ENCODE measurements at places on chromosomes 16 and 17. TPM values are rescaled to one million over a fixed set of nuclear protein-coding genes. Genes with fewer than 3 reads are reported as not detected.
A peak's percentile ranks its signal among the peaks of the same experiment; 100 is the strongest.

DNA sequence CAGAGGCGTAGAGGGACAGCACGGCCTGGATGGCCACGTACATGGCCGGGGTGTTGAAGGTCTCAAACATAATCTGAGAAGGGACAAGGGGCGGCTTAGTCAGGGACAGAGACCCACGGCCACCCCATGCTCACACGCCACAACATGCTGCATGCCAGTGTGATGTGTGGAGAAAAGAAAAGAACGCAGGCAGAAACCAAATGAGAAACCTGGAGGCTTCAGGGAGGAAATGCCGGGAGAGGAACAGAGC lies 1.1 kb downstream of the ACTG1 start:
- H3K27ac ChIP-seq, result peak overlapping the region; percentile 99
- no peak for DNase-seq
- H3K36me3 ChIP-seq, result peaks cover 16% of the 10 kb centered on the region
- H3K4me3 ChIP-seq, result peak overlapping the region; percentile 99
- H3K4me1 ChIP-seq, result peaks cover 47% of the 10 kb centered on the region
- peaks cover 5% of the 10 kb centered on the region for H3K27me3 ChIP-seq

GRCh38 chr17:17696882-17697633 lies 15.8 kb downstream of the RAI1 start:
- H3K4me1 ChIP-seq, result peaks cover 35% of the 10 kb centered on the region
- H3K27ac ChIP-seq, result peak overlapping the region; percentile 8
- no peak for DNase-seq
- no peaks in the 10 kb centered on the region for H3K27me3 ChIP-seq
- no peak overlapping the region for H3K4me3 ChIP-seq

DNA sequence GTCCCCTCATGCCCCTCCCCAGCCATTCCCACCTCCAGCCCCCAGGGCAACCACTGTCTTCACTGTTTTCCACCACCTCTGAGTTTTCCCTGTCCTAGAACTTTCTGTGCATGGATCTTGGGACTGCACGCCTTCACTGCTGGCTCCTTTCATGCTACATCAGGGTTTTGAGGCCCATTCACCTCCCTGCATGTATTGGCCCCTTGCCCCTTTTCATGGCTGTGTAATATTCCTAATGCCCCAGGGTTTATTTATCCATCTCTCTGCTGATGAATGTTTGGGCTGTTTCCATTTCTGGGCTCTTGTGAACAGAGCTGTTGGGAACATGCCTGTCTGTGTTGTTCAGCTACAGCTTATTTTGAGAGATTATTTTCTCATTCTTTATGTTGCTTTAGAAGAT lies 205.0 kb downstream of the RBFOX3 start:
- DNase-seq, result no peak

DNA sequence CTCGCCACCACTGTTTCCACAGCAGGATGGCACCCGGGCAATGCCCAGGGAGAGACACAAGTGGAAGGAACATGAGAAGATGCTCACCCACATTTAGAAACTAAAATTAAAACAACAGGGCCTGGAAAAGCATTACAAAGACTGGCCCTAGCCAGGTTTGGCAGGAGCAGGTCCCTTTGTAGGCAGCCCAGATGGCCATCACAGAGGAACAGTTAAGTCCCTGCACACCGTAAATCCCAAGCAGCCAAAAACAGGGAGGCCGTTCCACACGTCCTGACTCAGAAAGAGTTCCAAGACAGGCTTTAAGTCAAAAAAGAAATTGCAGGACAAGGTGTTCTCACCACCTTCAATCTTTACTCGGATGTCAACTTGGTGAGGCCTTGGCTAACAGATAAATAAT lies 127.1 kb downstream of the DYNLRB2 start:
- no peak overlapping the region for H3K4me3 ChIP-seq
- DNase-seq, result no peak
- no peak overlapping the region for H3K27ac ChIP-seq
- H3K36me3 ChIP-seq, result peaks cover 3% of the 10 kb centered on the region

DNA sequence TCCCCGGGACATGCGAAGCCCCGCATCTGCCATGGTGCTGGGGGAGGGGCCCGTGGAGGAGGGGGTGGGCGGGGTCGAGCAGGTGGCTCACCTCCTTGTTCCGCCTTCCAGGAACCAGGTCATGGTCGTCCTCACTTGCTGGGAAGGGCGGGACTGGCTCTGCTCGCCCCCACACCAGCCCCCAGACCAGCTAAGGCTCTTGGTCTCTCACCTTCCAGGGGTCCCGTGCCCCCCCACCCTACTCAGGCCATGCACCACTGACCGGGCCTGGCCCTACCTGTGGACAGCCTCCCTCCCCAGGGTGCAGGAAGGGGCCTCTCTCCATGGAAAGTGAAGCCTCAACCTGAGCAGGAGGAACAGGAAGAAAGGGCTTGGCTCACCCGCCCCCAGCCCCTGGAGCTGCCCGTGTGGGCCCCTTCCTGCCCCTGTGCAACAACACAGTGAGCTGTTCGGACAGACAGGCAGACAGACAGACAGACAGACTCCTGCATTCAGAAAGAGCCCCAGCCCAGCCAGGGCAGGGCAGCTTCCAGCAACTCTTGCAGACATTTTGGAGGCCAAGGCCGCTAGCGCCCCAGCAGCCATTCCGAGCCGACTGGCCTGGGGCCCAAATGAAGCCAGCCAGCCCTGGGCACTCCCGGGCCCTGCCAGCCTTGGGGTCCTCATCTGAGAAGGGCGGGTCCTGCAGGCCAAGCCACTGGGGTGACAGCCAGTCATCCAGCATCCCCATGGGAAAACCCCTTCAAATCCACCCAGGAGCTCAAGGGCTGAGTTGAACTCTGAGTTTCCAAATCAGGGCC lies 8.1 kb upstream of the KREMEN2 start:
- DNase-seq, result no peak
- H3K27ac ChIP-seq, result no peak overlapping the region
- peaks cover 2% of the 10 kb centered on the region for H3K4me1 ChIP-seq
- no peak overlapping the region for H3K4me3 ChIP-seq

DNA sequence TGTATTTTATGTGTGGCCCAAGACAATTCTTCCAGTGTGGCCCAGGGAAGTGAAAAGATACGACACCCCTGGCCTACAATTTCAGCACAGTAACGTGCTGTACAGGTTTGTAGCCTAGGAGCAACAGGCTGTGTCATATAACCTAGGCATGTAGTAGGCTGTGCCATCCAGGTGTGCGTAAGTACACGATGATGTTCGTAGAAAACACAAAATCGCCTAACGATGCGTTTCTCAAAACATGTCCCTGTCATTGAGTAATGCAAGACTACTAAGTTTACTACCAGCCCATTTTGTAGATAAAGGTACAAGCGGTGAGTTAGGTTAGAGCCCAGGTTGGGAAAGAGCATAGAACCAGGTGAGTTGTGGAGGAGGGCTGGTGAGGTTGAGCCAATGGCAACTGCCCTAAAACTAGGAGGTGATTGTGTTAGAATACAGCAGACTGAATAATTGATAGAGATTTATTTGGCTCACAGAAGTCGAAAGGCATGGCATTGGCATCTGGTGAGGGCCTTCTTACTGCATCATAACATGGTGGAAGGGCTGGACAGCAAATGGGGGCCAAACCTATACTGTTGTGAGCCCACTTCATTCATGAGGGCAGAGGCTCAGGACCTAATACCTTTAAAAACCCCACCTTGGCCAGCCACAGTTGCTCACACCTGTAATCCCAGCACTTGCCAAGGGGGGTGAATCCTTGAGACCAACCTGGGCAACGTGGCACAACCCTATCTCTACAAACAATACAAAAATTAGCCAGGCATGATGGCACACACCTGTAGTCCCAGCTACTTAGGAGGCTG lies 4.2 kb downstream of the EIF1 start:
- H3K4me3 ChIP-seq, result peak overlapping the region; percentile 87
- H3K36me3 ChIP-seq, result peaks cover 10% of the 10 kb centered on the region
- peaks cover 4% of the 10 kb centered on the region for H3K27me3 ChIP-seq
- DNase-seq, result no peak
- H3K27ac ChIP-seq, result peak overlapping the region; percentile 100
- peaks cover 39% of the 10 kb centered on the region for H3K4me1 ChIP-seq

The DNAJA2 gene
- total RNA-seq, result 73.8 TPM

The USP10 gene
- total RNA-seq, result 221 TPM

GRCh38 chr17:27965224-27965623 lies 72.1 kb upstream of the LYRM9 start:
- no peak overlapping the region for H3K4me3 ChIP-seq
- H3K27ac ChIP-seq, result no peak overlapping the region
- no peaks in the 10 kb centered on the region for H3K4me1 ChIP-seq

DNA sequence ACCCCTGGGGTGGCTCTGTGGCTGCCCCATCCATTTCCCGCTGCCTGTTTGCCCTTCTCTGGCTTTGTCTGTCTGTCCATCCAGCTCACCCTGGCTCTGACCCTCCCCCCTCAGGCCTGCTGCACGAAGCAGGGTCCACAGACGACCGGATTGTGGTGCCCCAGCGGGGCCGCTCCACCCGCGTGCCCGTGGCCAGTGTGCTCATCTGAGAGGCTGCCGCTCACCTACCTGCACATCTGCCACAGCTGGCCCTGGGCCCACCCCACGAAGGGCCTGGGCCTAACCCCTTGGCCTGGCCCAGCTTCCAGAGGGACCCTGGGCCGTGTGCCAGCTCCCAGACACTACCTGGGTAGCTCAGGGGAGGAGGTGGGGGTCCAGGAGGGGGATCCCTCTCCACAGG lies 761 bp upstream of the LAT start:
- H3K36me3 ChIP-seq, result peaks cover 24% of the 10 kb centered on the region
- peak overlapping the region; percentile 89 for H3K27ac ChIP-seq
- peaks cover 39% of the 10 kb centered on the region for H3K4me1 ChIP-seq
- H3K4me3 ChIP-seq, result peak overlapping the region; percentile 98
